Left renal pelvis (tissue), 4 donors: ENCODE measurements at places on chromosomes 13 and 19.

- no peak for DNase-seq
These were observed 82.3 kb upstream of the C1QTNF9B start for GRCh38 chr13:23979361-23980159.

GRCh38 chr13:112870737-112871287 lies 98.2 kb upstream of the MCF2L start:
- no peak for DNase-seq

GRCh38 chr13:20402881-20403280 lies 122.8 kb downstream of the CRYL1 start:
- DNase-seq, result no peak

GRCh38 chr13:60611523-60611922 lies 214.5 kb downstream of the TDRD3 start:
- no peak for DNase-seq

DNA sequence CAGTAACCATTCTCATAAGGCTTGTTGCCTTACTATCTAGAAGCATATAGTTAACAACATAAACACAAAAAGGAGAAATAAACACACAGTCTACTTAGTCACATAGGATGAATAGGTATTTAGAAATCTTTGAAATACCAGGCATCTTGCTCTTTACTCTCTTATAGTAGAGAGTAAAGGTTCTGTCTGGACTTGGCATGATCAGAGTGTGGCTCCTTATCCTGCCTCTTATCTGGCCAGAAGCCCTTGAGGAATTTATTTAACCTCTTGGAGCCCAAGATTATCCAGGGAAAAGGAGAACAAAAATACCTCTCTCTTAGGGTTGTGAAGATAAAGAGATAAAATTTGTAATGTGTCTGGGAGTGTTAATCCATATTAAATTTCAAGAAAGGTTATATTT lies 100.2 kb upstream of the MBNL2 start:
- DNase-seq, result no peak

GRCh38 chr13:106681536-106681935 lies 113.6 kb upstream of the ARGLU1 start:
- DNase-seq, result no peak

GRCh38 chr19:21532904-21533303 lies 27.5 kb downstream of the ZNF429 start:
- DNase-seq, result no peak

DNA sequence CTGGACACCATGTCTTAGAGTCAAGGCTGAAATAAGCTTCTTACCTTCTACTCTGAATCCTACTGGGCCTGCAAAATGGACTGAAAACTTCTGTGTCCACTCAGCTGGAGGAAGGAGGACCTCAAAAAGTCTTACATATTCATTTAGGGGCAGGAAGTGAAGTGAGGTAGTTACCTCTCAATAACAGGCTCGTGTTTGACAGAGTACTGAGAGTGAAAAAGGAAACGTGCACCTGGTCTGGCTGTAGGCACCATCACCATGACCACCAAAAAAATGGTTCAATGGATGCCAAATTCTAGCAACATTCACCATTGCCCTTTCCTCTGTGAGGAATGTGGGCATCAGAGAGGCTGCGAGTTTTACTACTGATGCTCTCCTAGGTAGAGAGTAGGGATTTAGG lies 176.2 kb downstream of the RFC3 start:
- no peak for DNase-seq
